ENCODE measurements at places on chromosomes 1 and 21.
A peak's percentile ranks its signal among the peaks of the same experiment; 100 is the strongest.

DNA sequence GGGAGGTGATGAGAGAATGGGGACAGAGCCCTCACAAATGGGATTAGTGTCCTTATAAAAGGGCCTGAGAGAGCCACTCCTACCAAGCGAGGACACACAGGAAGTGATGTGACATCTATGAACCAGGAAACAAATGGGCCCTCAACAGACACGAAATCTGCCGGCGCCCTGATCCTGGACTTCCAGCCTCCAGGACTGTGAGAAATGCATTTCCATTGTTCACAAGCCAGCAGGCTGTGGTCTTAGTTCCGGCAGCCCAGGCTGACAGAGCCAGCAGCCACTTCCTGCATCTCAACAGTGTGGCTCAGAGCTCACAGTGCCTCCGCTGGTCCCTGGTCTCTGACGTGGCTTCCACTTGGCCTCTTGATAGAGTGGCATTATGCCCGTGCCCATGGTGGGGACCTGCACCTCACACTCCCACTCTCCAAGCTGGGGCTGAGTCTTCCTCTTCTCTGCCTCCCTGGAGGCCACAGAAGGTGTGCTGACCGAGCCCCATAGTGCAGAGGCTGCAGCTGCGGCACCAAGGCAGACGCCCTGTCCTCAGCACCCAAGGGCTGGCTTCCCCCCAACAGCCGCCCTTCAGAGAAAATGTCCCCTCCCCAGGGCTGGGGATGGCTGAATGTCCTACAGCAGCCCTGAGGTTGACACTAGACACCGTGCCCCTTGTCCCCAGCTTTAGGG is 44.9 kb downstream of the ACOT7 start:
- peak; percentile 84 for DNase-seq

DNA sequence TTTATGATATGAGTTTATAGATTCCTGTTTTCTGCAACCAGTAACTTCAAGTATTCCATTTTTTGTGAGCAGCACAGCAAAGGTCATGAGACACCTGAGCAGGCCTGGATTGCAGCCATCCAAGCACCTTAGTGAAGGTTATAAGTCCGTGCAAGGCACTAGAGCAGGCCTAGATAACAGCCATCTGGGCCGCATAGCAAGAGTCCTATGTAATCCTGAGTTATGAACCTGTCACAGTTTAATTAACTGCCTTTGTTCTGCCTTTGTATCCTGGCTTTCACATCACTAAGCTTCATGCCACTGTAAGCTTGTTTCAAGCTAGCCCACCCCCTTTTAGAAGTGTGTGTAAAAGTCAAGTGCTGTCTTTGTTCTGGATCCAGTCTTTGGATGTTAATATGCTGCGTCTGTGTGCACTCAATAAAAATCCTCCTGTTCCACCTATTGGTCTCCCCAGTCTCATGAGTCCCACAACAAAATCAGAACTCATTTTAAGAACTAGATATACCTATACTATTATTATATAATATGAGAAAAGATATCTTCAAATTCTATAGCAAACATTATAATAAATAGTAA is 556.2 kb upstream of the CHRM3 start:
- DNase-seq, result no peak

DNA sequence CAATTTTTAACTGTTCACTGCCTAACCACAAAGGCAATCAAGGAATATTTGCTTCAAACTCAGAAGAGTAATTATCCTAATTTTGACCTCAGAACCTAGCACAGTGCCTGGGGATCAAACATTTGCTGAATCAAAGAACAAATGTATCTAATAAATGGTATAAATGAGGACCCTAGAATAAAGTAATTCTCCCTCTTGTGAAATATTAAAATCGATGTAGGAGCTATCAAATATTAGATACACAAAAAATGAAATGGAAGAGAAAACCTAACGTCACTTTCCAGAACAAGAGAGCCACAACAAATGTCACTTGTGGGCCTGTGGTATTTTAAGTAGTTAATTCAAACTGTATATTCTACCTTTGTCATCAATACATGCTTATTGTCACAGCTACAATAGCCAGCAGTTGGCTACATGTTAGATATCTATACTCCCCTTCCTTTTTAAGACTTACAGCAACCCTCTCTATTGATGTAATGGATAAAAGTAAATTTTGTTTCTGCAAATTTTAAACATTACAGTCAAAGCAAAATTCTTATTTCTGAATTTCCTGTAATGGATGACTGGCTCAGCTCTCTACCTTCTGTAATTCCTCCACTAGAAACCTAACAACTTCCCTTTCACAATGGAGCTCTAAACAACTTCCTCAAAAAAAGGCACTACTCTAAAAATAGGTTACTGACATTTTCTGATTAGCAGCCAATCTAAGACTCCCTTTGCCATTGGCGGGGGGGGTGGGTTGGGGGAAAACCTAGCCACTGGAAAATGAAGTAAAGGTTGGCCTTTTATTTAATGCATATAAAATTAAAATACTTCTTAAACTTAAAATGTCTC is 37.6 kb downstream of the PUM1 start:
- no peak for DNase-seq

DNA sequence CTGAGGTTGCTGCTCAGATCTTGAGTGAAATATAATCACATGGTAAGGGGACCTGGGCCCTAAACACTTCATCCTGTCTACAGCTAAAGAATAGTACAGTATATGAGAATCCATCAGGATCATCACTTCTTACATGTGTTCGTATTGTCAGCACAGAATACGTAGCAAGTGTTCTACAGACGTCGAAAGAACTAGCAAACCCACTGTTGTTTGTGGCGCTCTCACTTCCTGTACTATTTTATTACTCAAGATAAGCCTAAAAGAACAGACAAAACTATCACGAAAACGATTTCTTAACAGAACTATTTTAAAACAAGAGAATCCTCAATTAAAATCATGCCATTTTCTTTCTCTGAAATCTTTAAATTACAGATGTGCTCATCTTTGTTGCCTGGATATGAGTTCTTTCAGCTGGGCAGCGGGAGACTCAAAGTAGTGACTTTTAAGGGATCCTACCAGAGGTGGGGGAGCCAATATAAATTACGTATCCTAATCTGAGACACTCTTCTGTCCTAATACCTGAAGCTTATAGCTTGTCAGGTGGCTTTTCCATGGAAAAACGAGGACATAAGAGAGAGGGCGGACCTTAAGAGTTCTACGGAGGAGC is 724 bp downstream of the ST7L start:
- DNase-seq, result no peak

DNA sequence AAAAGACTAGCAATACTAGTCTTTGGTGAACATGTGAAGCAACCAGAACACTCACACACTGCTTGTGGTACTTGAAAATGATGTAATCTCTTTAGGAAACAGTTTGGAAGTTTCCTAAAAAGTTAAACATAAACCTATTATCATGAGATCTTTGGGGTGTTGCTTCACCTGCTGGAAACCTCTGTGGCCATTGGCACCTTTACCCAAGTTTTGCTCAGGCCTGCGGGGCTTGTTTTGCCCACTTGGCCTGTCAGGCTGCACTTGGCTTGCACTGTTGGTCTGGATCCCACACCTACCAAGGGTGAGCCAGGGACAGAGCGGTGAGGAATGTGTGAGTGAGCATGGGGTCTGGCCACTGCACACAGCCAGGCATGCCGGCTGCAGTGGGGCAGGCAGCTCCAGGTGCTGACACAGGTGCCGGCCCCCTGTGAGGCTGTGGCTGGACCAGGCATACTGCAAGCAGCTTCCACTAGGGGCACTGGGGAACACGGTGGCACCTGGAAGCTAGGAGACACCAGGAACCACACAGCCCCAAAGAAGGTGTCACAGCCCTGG is 14.4 kb upstream of the FNBP1L start:
- no peak for DNase-seq

DNA sequence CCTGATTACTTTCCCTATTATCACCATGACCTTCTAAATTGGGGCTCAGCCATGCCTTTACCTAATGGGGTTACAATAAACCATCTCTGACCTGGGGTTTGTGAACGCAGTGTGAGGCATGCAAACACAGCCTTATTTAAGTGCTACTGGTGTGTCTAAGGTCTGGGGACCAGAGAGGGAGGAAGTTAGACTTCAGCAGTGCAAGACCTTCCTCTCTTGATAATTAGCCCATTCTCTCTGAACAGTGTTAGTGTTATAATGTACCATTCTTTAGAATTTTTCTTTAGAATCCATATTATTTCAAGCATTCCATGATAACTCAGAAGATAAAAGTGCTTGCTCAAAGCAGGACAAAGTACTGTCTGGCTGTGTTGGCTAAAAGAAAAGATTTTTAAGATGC is 10.5 kb upstream of the LRRC8D start:
- no peak for DNase-seq

- no peak for DNase-seq
These were observed 13.3 kb upstream of the BARHL2 start for GRCh38 chr1:90730243-90731022.

GRCh38 chr1:240107058-240107684 is 15.5 kb downstream of the FMN2 start:
- no peak for DNase-seq

DNA sequence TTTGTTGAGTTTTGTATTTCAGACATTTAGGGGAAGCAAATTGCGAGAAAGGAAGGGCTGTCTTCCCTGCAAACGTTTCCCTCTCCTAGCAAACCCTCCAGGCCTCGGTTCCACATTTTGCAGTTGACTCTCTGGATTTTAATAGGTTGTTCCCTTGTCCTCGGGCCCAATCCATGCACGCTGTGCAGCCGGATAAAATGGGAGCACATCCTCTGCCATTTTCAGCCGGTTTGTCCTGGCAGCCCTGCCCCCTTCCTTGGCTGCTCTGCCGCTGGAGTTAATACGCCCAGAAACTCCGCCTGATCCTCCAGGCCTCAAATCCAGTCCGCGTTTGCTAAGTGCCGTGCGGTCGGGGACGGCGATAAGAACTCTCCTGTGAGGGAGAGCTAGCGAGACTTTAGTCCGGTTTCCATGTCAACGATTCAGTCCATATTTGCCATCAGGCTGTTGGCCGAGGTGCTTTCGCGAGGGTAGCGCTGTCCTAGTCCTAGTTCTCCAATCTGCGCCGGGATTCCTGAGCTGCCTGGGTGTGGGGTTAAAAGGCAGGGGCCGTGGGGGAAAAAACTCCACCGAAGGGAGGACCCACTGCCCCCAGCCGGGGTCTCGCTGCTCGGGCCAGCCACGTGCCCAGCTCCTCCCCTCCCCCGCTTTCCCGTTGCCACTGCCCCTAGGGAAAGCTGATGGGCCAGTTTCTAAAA is 2.9 kb upstream of the ARID1A start:
- peak; percentile 99 for DNase-seq

DNA sequence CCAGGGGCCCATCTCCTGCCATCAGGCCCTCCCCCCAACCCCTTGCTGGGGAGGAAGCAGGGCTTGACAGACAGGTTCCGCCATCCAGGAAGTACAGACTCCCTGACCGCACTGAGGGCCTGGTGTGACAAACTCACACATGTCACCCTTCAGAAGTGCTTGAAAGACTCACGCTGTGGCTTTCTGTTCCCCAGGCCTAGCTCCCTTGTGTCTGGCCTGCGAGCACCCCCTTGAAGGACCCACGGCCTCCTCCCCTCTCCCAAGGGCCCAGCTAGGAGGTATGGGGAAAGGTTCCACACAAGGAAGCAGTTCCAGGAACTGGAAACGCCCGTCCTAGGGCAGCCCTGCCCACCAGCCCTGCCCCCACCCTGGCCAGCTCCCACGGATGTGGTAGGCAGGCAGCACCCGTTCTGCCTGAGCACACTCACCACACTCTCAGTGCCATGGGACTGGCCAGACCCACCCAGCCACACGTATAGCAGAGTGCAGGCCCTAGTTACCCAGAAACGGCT is 26.7 kb downstream of the SLC2A1 start:
- DNase-seq, result no peak

- DNase-seq, result no peak
These were observed 21.7 kb downstream of the RHBG start for GRCh38 chr1:156390469-156391365.

GRCh38 chr1:42336978-42337377 is 1.9 kb upstream of the FOXJ3 start:
- DNase-seq, result no peak
